Stimulated activated CD4-positive, alpha-beta T cell treated with anti-CD3 and anti-CD28 coated beads, Interleukin-4, amount 100 ng/mL, for 4 hours (primary cell): ENCODE measurements at places on chromosomes 7 and 10.

DNA sequence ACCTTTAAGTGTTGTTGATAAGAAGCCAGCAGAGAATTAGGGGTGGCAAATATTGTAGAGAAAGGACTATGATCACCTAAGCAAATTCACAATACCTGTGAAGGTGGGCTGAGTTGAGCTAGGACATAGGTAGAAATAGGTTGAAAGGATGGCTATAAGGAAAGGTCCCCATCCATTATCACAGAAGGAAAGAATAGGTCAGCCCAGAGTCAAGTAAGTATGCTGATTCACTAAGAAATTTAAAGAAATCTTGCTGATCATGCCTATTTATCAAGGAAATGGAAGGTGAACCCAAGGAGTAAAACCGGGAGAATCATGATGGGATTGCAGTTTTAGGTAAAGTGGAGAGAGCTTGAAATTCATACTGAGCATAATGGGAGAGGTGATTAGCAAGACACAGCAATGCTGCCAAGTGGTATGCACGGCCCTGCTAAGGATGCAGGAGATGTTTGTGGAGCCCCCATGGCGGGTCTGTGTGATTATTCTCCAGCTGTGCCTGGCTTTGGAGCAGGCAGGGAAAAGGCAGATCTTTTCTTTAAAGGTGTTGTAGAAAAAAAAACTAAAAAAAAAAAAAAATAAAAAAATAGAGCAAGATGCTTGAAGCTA is 399.4 kb downstream of the PLXDC2 start:
- DNase-seq, result no peak

- peak; percentile 19 for DNase-seq
Measured at GRCh38 chr7:133081119-133081598, 731 bp downstream of the CHCHD3 start.

GRCh38 chr7:83546586-83546985 is 102.4 kb downstream of the SEMA3E start:
- no peak for DNase-seq

DNA sequence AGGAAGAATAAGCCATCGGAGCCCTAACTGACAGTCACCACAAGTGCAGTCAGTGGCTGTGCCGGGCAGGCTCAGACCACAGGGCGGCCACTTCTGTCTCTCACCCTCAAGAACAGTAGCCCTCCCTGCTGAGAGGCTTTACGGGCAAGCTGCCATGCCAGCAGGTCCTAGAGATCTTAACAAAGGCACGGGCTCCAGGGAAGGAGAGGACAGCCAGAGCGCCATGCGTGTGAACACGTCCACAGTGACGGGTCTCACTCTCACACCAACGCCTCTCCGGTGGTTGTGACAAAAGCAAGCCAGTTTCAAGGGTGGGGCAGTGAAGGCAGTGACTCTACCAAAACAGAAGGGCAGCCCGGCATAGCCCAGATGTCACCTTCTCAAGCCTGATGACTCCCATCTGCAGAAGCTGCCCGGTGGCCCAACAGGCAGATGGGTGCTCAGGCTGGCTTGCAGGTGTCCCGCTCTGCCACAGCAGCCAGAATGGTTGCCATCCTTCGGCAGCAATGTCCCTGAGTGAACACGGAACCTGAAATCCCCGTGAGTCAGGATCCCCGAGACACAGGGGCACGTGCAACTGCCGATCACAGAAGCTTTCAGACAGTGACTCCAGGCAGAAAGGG is 102.0 kb downstream of the FAM53B start:
- no peak for DNase-seq

GRCh38 chr10:125024497-125025234 is 82.7 kb downstream of the ZRANB1 start:
- no peak for DNase-seq

GRCh38 chr7:50657912-50658311 is 92.7 kb upstream of the DDC start:
- DNase-seq, result no peak

- no peak for DNase-seq
Measured at GRCh38 chr10:95314192-95314918, 23.6 kb upstream of the PDLIM1 start.

DNA sequence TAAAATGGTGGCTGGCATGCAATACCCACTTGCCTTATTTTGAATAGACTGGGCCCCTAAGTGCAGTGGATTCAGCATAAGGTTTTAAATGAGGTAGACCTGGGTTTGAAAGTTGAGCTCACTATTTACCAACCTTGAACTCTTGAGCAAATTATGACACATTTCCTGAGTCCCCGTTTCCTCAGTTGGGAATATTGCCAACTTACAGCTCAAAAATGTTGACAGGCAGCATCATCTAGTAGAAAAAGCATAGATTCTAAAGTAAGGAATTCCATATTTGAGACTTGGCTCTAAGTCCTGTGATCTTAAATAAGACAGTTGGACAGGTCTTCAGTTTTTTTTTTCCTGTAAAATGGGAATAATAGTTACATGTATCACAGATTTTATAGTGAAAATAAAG is 305.5 kb downstream of the ACTR3B start:
- DNase-seq, result no peak

DNA sequence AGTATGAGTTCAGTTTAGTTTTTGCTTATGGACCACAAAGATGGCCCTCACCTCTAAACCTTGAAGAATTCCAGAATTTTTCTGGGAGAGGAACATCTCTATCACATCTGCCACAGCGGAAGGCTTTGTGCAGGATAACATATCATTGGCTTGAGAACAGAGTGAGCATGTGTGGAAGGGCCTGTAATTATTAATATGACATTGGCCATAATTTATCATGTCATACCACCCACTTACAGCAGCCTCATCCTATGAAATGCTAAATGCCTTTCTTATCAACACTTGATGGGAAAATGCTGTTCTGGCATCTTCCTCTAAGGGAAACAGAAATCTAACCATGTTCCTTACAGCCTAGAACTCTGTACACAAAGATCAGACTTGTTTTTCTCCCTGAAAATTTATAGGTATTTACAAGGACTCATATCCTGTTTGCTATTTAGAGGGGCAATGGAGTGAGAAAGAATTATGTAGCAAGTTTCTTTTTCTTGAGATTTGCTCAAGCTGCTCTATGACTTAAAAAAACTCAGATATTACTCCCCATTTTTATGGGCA is 817.3 kb downstream of the LRMDA start:
- no peak for DNase-seq

DNA sequence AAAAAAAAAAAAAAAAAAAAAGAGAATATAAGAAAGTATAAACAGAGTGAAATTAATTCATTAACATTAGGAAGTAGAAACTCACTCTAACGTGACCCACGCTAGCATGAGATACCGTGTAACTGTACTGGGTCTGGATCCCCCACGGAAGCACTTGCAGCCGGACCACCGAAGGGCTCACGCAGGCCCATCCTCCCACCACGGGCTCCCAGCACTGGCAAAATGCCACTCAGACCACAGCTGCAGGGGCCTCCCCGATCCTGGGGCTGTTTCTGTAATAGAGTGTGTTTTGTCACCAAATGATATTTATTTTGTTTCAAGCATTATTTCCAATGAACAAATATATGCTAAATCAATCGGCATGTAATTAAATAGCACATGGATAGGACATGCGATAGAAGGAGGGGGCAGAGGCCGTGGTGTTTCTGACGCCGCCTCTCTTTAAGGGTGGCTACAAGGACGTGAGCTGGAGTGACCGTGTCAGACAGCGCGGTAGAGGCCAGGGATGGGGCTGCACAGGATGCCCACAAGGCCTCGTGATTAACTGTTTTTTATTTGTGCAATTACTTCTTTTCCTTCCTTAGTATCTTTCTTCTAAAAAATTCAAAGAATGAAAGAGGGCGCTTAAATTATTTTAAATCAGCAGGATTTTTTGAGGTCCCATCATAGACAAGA is 568.5 kb downstream of the PTPRN2 start:
- no peak for DNase-seq

DNA sequence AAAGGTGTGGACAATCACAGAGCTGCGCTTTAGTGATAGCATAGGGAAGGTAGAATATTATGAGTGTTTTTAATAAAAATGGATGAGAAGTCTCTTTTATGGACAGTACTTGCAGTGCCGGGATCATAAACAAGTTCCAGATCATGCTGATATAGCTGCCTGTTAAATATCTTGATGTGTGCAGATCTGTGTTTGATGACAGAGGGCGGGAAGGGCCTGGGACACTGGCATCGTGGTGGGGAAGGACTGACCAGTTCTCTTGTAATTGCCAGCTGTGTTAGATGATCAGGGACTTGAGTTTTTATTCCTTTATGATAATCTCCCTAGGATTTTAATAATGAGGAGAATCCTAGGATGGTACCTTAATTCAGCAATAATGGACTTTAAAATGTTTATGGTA is 14.6 kb downstream of the SND1 start:
- no peak for DNase-seq

GRCh38 chr10:100419911-100420449 is 42.8 kb upstream of the WNT8B start:
- DNase-seq, result no peak

DNA sequence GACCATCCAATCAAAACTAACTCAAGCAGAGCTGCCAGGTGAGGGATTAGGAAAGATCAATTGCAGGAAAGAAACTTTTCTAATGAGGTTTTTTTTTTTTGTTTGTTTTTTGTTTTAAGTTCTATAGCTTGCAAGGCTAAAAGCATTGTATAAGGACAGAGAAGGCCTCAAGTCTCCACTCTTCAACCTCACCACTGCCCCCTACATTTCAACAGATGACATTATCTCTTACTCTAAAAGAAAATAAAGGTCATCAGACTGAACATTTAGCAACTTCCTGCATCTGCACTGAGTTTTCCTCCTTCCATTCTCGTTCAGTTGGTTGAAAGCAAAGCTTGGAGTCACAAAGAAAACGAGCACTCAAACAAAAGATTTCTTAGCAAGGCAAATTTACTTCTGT is 45.2 kb upstream of the EXOC4 start:
- no peak for DNase-seq

GRCh38 chr10:69757553-69758309 is 44.0 kb upstream of the COL13A1 start:
- DNase-seq, result no peak

GRCh38 chr10:121900443-121901174 is 27.2 kb downstream of the ATE1 start:
- no peak for DNase-seq

- DNase-seq, result no peak
Measured at GRCh38 chr10:74365109-74365508, 214.1 kb downstream of the ADK start.

DNA sequence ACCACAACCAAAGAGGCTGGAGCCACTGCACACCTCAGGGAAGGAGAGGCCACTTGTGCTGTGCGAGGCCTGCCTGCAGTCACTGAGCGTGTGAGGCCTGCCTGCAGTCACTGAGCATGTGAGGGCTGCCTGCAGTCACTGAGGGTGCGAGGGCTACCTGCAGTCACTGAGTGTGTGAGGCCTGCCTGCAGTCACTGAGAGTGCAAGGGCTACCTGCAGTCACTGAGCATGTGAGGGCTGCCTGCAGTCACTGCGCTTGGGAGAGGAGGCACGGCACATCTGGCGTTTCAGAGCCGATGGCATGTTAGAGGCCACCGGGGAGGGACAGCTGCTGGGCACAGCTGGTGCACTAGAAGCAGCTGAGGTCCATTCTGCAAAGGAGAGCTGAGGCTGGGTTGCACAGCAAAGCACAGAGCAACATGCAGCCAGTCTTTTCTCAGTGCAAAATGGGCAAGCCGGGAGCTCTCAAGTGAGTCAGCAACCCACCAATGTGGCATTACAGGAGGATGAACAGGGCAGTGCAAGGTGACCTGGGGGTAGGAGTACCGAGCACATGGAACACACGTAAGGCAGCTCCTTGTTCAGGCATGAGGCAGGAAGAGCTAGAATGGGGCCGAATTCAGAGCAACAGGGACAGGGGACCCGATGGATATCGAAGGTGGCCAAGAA is 540.1 kb downstream of the PTPRN2 start:
- DNase-seq, result no peak

DNA sequence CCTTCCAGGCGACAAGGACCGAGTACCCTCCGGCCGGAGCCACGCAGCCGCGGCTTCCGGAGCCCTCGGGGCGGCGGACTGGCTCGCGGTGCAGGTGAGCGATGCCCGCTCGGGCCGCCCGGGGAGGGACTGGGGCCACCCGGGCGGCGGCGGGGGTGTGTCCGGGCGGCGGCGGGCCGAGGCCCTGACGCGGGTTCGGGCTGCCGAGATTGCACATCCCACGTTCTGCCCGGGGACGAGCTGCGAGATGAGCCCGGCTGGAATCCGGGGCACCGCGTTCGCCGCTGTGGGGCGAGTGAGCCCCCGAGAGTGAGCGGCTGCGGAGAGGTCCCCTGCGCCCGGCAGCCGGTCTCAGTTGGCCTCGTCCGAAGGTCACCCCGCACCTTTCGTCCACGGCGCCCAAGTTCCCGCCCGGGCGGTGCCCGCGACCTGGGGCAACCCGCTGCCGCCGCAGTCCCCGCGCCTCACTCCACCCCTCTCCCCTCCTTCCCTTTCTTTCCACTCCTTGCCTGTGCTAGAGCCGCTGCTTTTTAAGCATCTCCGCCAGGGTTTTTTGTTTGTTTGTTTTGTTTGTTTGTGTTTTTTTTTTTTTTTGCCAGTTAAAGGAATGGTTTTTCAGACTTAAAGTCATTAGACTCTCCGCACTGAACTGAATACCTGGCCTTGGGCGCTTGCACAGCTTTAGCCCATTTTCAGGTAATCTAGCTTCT is 515 bp downstream of the RALA start:
- peak; percentile 11 for DNase-seq

DNA sequence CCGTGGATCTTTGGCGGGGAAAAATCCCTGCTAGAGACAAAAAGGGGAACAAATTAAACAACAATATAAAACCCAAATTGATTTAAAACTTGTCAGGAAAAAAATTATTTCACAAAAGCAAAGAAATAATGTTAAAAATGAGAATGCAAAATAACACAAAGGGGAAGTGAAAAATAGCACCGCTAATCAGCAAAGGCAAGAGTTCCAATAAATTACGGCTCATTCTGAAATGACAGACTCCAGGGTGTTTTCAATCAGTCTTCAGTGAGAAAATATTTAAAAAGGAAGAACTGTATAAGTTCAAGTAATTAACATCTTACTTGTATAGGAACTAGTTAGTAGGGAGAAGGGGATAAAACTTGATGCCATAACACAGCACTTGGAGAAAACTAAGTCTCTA is 336.8 kb downstream of the LRRTM3 start:
- DNase-seq, result no peak

DNA sequence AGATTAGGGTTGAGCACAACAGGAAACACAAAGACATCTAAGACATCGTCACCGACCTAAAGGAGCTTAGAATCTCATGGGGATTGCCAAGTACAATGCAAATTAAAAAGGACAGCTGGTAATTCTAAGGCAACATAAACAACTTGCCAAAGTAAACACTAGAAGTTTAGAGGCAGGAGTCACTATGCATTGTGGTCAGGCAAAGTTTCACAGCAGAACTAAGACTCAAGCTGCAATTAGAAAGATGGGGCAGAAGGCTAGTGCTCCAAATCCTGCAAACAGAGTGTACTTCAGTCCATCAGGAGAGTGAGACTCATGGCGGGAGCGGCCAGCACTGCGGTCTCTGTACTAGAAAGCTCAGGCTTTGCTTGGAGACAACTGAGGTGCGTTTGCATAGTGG is 52.7 kb downstream of the HIPK2 start:
- DNase-seq, result no peak

- DNase-seq, result no peak
Measured at GRCh38 chr10:57867241-57867640, 400.5 kb downstream of the IPMK start.
